ENCODE measurements at places on chromosomes 1 and 21.

GRCh38 chr21:31230937-31231336 lies 113.1 kb downstream of the TIAM1 start:
- no peak for DNase-seq

GRCh38 chr21:33943293-33943692 lies 27.7 kb upstream of the ATP5PO start:
- DNase-seq: no peak

- DNase-seq: no peak
These were observed 41.4 kb upstream of the LMX1A start for GRCh38 chr1:165397944-165398343.

- no peak for DNase-seq
These were observed 121.8 kb downstream of the OSBPL9 start for GRCh38 chr1:51738681-51739080.

GRCh38 chr1:73604739-73605138 lies 593.2 kb downstream of the LRRIQ3 start:
- DNase-seq: no peak

GRCh38 chr1:65045022-65045817 lies 78.9 kb upstream of the JAK1 start:
- no peak for DNase-seq

DNA sequence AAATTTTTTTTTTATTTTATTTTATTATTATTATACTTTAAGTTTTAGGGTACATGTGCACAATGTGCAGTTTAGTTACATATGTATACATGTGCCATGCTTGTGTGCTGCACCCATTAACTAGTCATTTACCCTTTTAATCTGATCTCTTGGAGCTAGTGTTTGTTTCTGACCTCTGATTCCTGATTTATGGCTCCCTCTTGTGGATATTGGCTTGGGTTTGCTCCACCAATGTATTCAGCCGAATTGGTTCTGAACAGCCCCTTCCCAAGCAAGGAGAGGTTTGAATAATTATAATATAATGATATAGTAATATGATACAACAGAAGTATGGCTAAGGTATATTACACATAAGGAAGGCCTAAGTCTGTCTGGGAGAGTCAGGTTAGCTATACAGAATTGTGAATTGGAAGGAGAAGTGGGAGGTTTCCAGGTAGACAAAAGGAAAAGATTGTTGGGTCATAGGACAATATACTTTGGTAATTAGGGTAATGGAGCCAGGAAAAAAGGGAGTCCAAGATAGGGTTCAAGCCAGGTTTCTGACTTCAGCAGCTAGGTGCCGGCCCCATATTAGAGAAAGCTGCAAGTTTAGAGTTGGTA lies 53.1 kb upstream of the HMCN1 start:
- no peak for DNase-seq

DNA sequence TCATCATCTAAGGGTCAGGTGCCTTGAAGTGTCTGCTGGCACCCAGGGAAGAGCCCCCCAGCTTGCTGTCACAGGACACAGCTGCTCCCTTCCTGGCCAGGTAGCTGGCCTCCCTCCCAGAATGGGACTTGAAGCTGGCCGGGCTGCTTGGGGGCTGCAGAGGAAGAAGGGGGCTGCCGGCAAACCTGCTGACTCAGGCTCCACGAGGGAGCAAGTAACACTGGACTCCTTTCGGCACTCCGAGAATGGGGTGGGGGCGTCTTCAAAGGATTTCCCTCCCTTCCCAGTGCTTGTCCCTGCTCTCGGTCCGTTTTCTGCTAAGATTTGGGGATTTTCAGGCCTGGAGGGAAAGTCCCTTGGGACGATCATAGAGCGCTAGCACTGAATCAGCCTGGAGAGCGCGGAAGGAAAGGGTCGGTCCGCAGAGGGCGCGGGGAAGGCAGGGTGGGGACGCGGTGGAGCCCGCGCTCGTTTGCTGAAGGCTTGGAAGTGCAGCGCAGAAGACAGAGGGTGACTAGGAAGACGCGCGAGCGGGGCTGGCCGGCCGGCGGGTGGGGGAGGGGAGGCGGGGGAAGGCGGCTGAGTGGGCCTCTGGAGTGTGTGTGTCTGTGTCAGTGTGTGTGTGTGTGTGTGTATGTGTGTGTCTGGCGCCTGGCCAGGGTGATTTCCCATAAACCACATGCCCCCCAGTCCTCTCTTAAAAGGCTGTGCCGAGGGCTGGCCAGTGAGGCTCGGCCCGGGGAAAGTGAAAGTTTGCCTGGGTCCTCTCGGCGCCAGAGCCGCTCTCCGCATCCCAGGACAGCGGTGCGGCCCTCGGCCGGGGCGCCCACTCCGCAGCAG lies at the start of gene CSF1:
TSS of gene CSF1 (plus strand) at position 727 of the 840 bp plus-strand sequence. CDS start 175 bp downstream, outside the sequence.
- DNase-seq: peak; percentile 82

DNA sequence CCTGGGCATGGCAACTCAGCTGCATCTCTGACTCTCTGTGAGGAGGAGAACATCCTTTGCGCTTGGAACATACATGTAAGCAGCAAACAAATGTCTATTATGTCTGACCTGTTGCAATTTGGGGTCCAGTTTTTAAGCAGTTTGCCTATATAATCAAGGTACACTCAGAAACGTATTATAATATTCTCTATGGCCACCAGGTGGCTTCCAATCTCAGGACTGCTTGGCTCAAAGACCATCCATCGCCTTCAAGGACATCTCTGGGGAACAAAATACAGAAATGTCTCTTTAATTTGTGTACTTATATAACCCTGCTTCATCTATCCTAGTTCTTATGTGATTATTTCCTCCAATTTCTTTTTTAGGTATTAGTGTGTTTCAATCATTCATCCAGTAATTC lies 227.2 kb downstream of the OLFM3 start:
- no peak for DNase-seq

- no peak for DNase-seq
These were observed 37.7 kb upstream of the ATG4C start for GRCh38 chr1:62746086-62746808.

DNA sequence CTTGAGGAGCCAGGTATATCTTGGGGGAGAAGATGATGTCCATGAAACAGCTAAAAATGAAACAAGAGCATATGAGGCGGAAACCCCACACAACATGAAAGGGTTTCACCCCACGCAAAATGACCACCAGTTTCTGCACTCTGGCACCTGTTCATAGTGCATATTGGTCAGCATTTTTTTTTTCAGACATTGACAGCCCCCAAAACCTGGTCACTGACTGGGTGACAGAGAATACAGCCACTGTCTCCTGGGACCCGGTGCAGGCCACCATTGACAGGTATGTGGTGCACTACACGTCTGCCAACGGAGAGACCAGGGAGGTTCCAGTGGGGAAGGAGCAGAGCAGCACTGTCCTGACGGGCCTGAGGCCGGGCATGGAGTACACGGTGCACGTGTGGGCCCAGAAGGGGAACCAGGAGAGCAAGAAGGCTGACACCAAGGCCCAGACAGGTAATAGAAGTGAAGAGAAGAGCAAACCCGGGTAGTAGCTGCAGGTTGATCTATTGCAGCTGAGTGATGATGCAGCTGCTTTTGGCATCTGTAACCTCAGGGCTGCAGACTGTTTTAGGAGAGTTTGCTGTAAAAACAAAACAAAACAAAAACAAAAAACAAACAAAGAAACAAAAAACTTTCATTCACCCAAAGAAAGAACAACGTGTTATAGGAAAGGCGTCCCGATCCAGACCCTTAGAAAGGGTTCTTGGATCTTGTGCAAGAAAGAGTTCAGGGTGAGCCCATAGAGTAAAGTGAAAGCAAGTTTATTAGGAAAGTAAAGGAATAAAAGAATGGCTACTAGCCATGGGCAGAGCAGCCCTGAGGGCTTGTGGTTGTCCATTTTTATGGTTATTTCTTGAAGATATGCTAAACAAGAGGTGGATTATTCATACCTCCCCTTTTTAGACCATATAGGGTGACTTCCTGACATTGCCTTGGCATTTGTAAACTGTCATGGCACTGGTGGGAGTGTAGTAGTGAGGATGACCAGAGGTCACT lies 51.0 kb downstream of the TNN start:
- DNase-seq: no peak

DNA sequence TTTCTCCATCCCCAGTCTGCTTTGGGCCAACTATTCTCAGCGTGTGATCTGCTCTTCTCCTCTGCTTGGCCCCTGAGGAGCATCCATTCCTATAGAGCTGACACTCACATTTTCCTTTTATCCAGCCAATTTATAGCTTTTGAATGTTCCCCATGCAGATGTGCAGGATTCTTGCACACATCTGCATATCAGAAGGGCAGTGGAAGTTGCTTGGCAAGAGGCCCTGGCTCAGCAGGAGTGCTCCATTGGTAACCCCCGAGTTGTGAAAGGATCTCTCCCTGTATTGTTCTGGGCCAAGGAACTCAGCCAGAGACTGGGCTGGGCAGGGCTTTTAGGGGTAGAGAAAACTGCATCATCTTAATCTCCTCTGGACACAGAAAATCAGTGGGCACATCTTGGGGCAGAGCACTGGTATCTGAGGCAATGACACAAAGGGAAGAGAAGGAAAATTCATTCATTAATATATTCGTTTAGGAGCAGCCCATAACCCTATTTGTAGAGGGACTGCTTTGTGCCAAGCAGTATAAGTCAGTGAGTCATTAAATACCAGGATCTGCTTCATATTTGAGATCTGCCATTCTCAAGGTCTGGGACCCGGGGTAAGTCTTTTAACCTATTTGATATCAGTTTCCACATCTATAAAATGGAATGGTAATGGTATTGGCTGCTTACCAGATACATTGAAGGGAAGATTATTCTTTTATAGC lies 31.0 kb upstream of the BEND5 start:
- no peak for DNase-seq

DNA sequence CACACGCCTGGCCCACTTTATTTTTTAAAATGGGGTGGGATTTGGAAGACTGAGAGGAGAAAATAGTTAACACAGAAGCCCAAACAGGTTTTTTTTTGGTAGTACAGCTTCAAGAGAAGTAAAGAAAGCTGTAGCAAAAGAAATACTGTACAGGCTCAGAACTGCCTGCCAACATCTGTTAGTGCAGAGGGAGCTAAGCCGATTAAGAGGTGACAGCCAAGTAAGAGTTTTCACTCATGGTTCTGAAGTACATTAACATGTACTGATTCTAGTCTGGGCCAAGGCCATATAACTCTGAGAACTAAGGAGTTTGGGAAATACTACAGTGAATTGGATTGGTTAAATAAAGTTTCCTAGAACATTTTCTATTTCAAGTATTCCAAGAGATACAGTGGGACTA lies 51.6 kb downstream of the EIF2B3 start:
- no peak for DNase-seq

- no peak for DNase-seq
These were observed 6.3 kb downstream of the LEFTY2 start for GRCh38 chr1:225934711-225935110.

DNA sequence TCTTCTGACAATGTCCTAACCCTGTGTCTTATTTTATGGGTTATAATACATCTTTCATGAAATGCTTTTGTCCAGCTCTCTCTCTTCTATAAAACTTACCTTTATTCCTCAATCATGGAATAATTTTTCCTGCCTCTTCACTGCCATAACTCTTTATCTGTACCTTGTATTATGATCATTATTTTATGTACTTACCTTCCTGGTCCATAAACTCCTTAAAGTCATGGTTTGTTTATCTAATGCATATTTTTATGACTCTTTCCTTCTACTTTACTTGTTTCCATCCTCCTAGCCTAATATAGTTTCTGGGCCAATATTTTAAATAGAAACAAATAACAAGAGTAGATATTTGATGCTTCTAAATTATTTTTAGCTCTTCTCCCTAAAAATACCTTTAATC lies 65.8 kb upstream of the BMP8A start:
- no peak for DNase-seq

- DNase-seq: no peak
These were observed 7.0 kb downstream of the GPA33 start for GRCh38 chr1:167083066-167083665.

GRCh38 chr1:29330856-29331255 lies 94.5 kb downstream of the PTPRU start:
- no peak for DNase-seq

GRCh38 chr1:83512373-83513193 lies 486.3 kb downstream of the TTLL7 start:
- DNase-seq: peak; percentile 46

GRCh38 chr1:246448373-246448772 lies 58.7 kb downstream of the SMYD3 start:
- no peak for DNase-seq

GRCh38 chr1:70093250-70093975 lies 112.0 kb downstream of the LRRC40 start:
- no peak for DNase-seq

DNA sequence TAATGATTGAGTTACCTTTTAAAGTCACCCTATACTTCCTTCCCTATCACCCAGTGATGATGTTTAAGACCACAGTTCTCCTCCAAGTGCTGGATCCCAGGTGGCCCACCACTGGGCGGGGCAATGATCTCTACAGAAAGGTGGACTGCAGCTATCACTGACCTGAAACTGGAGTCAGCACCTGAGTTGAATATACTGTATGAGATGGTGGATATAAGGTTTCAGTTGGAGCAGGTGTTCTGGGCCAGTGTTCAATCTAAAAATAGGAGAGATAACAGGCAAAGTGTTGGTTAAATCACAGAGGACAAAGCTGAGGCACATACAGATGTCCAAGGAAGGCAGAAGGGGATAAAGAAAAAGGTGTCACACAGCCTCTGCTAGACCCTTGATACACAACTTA lies 96.6 kb downstream of the SIPA1L2 start:
- no peak for DNase-seq

- no peak for DNase-seq
These were observed 847.8 kb downstream of the MRPL39 start for GRCh38 chr21:24759348-24760075.

DNA sequence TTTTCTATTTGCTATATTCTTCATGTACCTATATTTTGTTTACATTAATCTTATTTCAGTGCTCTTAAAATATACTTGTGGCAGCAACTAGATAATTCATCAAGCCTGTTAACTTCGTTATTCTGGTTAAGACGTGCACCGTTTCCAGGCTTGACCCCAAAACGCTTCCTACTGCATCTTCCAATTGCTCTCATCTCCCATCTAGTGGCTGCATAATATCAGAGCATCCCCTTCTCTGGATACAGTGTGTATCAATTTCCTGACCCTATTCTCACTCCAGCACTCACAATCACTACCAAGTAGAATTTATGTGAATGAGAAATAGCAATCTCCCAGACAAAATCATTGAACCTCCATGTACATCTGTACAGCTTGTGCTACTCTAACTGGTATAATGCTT lies 1280.3 kb upstream of the B3GALT2 start:
- no peak for DNase-seq

DNA sequence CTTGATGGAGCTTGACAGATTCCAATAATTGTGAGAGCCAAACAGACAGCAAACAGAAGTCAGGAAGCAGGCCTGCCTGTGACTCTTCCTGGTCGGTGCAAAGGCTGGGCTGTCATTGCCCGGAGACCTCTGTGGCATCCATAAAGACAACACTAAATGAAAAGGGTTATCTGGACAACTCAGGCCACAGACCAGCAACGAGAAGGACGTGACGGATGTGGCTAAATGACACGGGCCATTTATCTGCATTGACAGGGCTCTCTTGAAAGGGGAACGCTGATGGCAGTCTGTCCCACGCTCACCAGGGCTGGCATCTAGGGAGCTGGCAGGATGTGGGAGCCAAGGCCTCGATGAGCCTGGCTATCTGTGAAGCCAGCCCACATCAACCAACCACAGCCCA lies 35.0 kb downstream of the HMGB4 start:
- no peak for DNase-seq

Measured in right lobe of liver (tissue), 6 donors.